ENCODE measurements at places on chromosomes 6 and 20.

GRCh38 chr20:5531318-5532081 lies 214.7 kb upstream of the PROKR2 start:
- H3K27ac ChIP-seq: no peak overlapping the region
- H3K36me3 ChIP-seq: no peaks in the 10 kb centered on the region
- no peak for DNase-seq
- no peaks in the 10 kb centered on the region for H3K27me3 ChIP-seq
- H3K4me3 ChIP-seq: no peak overlapping the region

- no peak overlapping the region for H3K27ac ChIP-seq
- H3K4me1 ChIP-seq: no peaks in the 10 kb centered on the region
- no peak overlapping the region for H3K4me3 ChIP-seq
- DNase-seq: no peak
Measured at GRCh38 chr6:131469130-131469529, 103.9 kb upstream of the ARG1 start.

DNA sequence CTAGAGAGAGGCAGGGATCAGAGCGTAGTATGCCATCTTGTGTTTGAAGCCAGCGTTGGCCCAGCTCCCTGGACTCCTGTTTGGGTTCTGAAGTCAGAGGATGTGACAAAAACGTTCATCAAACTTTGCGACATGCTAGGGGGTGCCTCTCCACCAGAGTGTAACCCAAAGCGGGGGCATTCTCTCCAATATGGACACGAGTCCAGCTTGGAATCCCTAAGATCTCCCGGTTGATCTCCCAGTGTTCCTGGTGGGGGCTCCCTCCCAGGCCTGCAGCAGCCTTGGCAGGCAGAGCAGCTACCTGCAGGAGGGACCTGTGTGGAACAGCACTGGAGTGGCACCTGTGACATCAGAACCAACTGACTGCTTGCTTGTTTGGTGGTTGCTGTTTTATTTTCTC lies 218.8 kb upstream of the ECI2 start:
- no peak overlapping the region for H3K27ac ChIP-seq
- no peaks in the 10 kb centered on the region for H3K36me3 ChIP-seq
- H3K4me3 ChIP-seq: no peak overlapping the region

- H3K4me1 ChIP-seq: no peaks in the 10 kb centered on the region
- no peak overlapping the region for H3K4me3 ChIP-seq
- no peaks in the 10 kb centered on the region for H3K27me3 ChIP-seq
- no peak for DNase-seq
- no peak overlapping the region for H3K27ac ChIP-seq
Measured at GRCh38 chr6:24897186-24897585, 38.6 kb downstream of the RIPOR2 start.

GRCh38 chr6:133567636-133568035 lies 321.3 kb upstream of the TCF21 start:
- H3K27ac ChIP-seq: no peak overlapping the region
- H3K27me3 ChIP-seq: no peaks in the 10 kb centered on the region
- no peak overlapping the region for H3K4me3 ChIP-seq
- DNase-seq: no peak

DNA sequence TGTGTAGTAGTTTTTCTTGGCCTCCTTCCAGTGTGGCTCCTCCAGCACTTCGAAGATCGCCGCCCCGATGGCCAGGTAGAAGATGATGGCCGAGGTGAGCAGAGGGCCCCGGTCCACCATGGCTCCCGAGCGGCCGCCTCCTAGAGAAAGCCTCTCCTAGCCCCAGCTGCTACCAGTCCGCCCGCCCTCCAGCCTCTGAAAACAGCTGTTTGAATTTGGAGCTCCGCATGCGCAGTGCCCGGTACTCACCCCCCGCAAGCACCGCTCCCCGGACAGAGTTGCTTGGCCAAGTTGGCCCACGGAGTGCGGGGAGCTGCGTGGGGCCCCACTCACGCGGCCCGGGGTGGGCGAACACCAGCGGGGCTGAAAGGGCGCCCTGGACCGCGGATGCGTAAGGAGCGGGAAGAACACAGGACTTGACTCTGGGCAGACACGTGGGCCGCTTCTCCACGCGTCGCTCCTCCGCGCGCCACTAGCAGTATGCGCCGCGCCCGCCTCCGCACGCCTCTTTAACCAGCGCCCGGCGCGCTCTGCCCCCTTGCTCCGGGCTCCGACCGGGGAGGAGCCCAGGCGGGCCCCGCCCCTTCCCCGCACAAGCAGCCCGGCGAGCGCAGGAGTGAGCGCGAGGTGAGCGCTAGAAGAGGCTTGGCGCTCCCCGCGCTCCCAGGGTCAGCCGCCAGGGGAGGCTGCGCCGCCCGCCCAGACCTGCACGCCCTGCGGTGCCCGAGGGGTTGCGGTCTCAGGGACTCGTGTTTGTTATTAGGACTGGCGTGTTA lies at the start of gene KCNK5:
Gene KCNK5, minus strand, starts transcription at position 484 of the 776 bp plus-strand sequence. Its CDS starts 364 bp downstream, at position 120.
- H3K4me1 ChIP-seq: peaks cover 28% of the 10 kb centered on the region

GRCh38 chr20:55094353-55094861 lies 619.0 kb downstream of the DOK5 start:
- H3K36me3 ChIP-seq: no peaks in the 10 kb centered on the region
- DNase-seq: no peak
- H3K27me3 ChIP-seq: no peaks in the 10 kb centered on the region

DNA sequence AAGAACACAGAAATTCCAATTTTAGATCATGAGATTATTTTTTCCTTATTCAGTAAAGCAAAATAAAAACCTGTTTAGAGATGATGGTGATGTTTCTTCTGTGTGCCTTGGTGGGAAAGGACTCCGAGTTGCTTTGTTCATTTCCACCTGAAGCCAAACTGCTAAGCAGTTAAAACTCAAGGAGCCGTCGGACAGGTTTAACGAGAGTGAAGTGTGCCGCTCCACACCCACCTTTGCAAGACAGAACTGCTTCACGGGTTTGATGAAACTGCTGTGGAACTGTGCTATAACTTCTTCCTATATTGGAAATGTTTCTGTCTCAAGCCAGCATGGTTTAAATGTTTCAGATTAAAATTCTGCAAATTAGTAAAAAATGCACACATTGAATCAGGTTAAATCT lies 9.2 kb upstream of the DSP start:
- H3K4me1 ChIP-seq: peaks cover 3% of the 10 kb centered on the region

- no peak overlapping the region for H3K27ac ChIP-seq
- H3K4me3 ChIP-seq: no peak overlapping the region
- no peaks in the 10 kb centered on the region for H3K36me3 ChIP-seq
- no peak for DNase-seq
Measured at GRCh38 chr6:157531986-157532365, 151.0 kb downstream of the ZDHHC14 start.

DNA sequence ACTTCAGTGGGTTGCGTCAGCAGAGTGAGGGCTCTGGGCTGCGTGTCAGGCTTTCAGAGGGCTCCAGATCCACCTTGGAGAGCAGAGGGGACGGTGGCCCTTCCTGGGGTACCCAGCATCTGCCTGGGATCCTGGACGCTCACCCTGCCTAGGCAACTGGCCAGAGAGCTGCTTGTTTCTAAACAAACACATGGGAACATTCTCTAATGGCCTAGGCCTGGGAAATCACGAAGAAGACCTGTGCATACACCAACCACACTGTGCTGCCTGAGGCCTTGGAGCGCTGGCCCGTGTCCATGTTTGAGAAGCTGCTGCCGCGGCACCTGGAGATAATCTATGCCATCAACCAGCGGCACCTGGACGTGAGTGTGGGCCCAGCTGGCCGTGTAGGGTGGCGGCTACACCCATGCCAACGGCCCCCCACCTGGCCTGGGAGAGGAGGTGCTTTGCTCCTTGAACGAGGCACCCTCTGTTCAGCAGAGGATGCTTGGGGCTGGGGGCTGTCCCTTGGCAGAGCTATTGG lies 32.2 kb downstream of the PYGB start:
- peaks cover 13% of the 10 kb centered on the region for H3K36me3 ChIP-seq
- no peaks in the 10 kb centered on the region for H3K27me3 ChIP-seq
- no peaks in the 10 kb centered on the region for H3K4me1 ChIP-seq
- H3K4me3 ChIP-seq: no peak overlapping the region
- no peak overlapping the region for H3K27ac ChIP-seq
- no peak for DNase-seq

- H3K4me1 ChIP-seq: peaks cover 9% of the 10 kb centered on the region
- no peaks in the 10 kb centered on the region for H3K27me3 ChIP-seq
- no peak overlapping the region for H3K27ac ChIP-seq
- DNase-seq: peak; percentile 37
- no peaks in the 10 kb centered on the region for H3K36me3 ChIP-seq
Measured at GRCh38 chr20:573414-574296, 30.1 kb upstream of the CSNK2A1 start.

DNA sequence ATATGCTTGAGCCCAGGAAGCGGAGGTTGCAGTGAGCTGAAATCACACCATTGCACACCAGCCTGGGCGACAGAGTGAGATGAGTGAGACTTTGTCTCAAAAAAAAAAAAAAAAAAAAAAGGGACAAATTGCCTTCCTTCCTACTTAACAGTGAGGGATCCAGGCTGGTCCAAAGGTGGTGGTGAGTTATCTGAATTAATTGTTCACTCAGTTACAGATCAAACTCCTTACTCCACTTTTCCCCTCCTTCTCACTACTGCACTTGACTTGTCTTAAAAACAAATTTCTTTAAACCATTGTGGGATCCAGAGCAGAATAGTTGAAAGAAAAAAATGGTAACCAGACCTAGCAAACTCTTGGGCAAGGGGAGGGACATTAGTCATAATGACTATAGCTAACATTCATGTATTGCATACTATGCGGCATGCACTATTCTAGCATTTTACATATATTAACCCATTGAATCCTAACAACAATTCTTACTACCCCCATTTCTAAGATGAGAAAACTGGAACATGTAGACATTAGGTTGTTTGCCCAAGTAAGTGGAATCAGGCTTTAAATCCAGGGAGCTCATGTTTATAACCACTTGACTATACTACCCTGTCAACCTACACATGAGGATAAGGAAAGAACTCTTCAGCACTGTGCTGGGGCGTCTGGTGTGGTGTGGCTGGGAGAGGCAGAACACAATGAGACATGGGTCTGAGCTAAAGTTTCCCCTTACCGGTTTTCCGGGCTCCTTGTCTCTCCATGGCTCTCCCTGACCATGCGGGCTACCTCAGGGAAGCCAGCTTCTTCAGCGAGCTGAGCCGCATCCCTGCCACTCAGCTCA lies 1.5 kb downstream of the GPANK1 start:
- peak overlapping the region; percentile 95 for H3K27ac ChIP-seq
- no peak overlapping the region for H3K4me3 ChIP-seq
- H3K4me1 ChIP-seq: peaks cover 11% of the 10 kb centered on the region
- peaks cover 3% of the 10 kb centered on the region for H3K36me3 ChIP-seq
- DNase-seq: no peak

- H3K27me3 ChIP-seq: no peaks in the 10 kb centered on the region
- no peak overlapping the region for H3K27ac ChIP-seq
- peaks cover 6% of the 10 kb centered on the region for H3K4me1 ChIP-seq
- no peak overlapping the region for H3K4me3 ChIP-seq
- no peak for DNase-seq
Measured at GRCh38 chr6:132498638-132499037, 14.3 kb downstream of the STX7 start.

DNA sequence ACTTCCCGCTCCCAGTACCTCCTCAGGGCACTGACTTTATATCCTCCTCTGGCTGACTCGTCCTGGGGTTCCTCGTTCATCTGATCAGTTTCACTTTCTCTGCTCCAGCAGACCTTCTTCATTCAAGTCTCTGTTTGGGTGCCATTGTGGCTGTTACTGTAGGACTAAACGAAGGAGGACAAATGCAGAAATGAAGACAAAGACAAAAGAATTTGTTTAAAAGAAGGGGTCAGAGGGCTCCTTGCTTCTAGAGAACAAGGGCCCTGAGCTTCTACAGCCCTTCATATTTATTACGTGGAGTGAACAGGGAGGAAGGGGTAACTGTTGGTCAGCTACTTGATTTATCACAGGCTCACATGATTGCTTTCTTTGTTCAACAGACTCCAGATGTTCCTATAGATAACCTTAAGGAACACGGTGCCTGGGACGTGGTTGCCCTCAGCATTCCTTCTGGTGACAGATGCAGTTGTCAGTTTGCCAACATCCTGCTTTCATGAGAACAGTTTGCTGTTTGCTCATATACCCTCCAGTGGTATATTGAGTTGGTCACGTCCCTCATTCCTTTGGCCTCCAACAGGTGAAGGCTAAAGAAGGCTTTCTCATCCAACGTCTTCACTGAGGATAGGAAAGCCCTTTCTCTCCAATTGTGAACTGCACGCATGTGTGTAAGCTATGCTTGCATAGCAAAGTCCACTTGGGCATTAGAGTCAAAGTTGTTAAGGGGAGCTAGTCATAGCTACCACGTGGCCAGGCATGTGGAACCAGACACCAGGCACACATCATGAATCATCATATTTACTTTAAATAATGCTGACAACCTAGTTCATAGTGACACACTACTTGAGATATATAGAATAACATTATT lies 69.1 kb upstream of the BTN3A2 start:
- no peak overlapping the region for H3K4me3 ChIP-seq
- no peaks in the 10 kb centered on the region for H3K27me3 ChIP-seq
- no peak for DNase-seq
- peaks cover 1% of the 10 kb centered on the region for H3K4me1 ChIP-seq

DNA sequence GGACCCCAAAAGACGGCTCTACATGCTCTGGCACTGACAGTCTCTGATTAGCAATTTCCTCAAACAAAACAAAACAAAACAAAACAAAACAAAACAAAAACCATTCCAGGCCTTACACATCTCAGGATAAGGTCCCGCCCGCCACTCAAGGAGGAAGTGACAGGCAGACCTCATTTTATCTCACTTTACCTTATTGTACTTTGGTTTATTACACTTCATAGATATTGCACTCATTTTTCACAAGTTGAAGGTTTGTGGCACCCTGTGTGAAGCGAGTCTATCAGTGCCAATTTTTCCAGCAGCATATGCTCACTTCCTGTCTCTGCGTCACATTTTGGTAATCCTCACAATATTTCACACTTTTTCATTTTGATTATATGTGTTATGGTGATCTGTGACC lies 15.2 kb downstream of the ZBP1 start:
- H3K27ac ChIP-seq: no peak overlapping the region
- no peaks in the 10 kb centered on the region for H3K27me3 ChIP-seq
- H3K36me3 ChIP-seq: no peaks in the 10 kb centered on the region
- no peak for DNase-seq
- H3K4me1 ChIP-seq: no peaks in the 10 kb centered on the region

All from mesendoderm (in vitro differentiated cells).